Tibial artery (tissue), 4 donors: ENCODE measurements at places on chromosomes 1 and 21.
A peak's percentile ranks its signal among the peaks of the same experiment; 100 is the strongest.

DNA sequence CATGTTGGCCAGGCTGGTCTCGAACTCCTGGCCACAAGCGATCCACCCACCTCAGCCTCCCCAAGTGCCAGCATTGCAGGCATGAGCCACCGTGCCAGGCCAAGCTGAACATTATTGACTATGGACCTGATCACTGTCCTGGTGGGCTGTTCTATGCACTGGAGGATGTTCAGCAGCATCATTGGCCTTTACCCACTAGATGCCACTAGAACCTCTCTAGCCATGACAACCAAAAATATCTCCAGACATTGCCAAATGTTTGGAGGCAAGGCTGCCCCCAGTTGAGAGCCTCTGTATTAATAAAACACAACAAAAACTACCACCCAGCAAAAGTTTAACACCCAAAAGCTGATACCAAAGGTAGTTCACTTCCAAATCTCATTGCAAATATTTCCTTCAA lies 110.8 kb upstream of the SOD1 start:
- H3K36me3 ChIP-seq: no peaks in the 10 kb centered on the region
- H3K27ac ChIP-seq: no peak overlapping the region
- no peak for DNase-seq
- no peaks in the 10 kb centered on the region for H3K27me3 ChIP-seq
- no peak overlapping the region for H3K4me3 ChIP-seq
- H3K4me1 ChIP-seq: no peaks in the 10 kb centered on the region

DNA sequence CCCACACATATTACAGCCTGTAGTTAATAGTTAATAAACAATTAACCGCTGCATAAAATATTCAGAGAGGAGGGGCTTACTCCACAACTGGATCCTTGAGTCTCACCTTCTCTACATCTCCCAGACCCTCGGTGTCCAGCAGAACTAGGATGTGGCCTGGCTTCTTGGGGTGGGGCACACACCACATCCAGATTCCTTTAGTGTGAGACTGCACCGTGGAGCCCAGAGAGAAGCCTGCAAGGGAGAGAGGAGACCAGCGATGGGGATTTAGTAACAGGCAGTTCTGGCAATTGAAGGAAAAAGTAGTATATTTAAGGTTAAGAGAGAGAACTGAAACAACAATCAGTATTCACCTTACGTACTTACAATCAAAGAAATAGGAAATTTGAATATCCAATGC lies 4.9 kb downstream of the GBP1 start:
- H3K36me3 ChIP-seq: peaks cover 49% of the 10 kb centered on the region
- DNase-seq: no peak
- H3K27me3 ChIP-seq: no peaks in the 10 kb centered on the region
- H3K4me1 ChIP-seq: peaks cover 39% of the 10 kb centered on the region

GRCh38 chr1:198788561-198789064 lies 149.8 kb downstream of the PTPRC start:
- H3K4me3 ChIP-seq: no peak overlapping the region
- DNase-seq: no peak
- no peaks in the 10 kb centered on the region for H3K27me3 ChIP-seq
- no peaks in the 10 kb centered on the region for H3K4me1 ChIP-seq

DNA sequence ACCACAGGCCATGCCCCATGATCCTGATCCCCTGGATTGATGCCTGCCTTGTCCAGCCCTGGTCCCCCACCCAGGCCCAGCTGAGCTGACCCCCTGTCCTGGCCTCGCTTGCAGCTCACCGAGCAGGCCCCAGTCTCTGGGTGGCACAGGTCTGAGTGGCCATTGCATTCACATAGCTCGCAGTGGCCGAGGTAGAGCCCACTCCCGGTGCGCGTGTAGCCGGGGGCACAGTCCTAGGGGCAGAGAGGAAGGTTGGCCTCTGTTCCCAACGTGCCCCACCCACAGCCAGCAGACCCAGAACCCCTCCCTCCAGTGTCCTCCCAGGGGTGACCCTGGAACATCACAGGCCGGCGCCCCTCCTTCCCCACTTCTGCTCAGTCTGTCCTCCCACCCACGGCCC lies 51.9 kb downstream of the LDLRAD2 start:
- H3K4me3 ChIP-seq: no peak overlapping the region
- peak overlapping the region; percentile 6 for H3K27ac ChIP-seq
- no peaks in the 10 kb centered on the region for H3K27me3 ChIP-seq
- DNase-seq: no peak

DNA sequence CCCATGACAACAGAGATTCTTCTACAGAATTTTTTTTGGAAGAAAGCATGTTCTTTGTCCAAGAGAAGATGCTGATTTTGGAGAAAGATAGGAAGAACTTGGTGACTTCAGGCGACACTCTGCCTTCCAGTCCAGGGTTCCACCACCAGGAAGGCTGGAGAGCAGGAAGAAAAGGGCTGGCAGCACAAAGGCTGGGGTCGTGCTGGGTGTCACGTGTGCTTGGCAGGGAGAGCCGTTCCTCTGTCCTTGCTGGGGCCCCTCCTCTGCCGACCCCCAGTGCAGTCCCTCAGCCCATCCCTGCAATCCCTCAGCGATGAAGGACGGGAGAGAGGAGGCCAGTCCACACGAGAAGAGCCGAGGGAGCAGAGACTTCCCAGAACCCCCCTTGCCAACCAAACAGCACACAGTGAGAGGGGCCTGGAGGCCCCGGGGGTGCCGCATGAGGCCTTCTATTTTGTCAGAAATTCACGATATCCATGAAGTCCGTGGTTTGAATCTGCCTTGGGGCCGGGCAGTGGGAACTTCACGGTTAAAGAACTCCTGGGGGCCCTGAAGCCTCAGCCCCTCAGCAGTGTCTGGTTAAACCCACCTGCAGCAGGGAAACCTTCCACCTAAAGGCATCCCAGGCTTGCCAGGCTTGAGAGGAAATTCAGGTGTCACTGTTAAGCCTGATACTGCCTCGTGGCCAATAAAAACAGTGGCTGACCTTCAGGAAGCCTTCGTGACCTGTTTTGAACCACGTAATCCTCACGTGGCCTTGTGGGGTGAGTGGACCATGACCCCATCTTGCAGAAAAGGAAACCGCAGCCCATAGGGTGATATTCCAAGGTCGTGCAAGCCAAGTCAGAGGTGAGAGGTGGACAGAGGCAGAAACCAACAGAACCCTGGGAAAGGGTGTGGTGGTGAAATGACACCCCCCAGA lies 3.4 kb downstream of the KRTAP10-12 start:
- DNase-seq: no peak
- no peak overlapping the region for H3K27ac ChIP-seq
- peaks cover 91% of the 10 kb centered on the region for H3K27me3 ChIP-seq
- no peak overlapping the region for H3K4me3 ChIP-seq
- H3K36me3 ChIP-seq: no peaks in the 10 kb centered on the region

GRCh38 chr1:212467843-212468482 lies 35.2 kb downstream of the NENF start:
- H3K27me3 ChIP-seq: no peaks in the 10 kb centered on the region
- H3K4me3 ChIP-seq: no peak overlapping the region
- peaks cover 43% of the 10 kb centered on the region for H3K4me1 ChIP-seq
- H3K36me3 ChIP-seq: no peaks in the 10 kb centered on the region
- DNase-seq: no peak

DNA sequence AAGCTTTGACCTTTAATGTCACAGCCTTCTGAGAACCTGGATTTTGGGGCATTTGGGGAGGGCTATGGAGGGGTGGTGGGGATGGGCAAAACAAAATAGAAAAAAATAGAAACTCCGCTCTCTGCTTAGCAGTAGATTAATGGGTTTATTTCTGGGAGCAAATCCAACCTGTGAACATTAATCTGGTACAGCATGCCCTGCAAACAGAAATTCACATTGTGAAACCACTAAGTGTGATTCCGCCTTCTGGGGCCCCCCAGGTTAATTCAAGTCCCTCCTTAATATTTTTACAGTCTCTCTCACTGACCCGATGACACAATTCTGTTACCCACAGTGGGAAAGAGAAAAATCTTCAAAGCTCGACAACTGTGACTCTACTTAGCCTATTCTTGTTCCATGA lies 76.4 kb downstream of the TIAM1 start:
- H3K36me3 ChIP-seq: no peaks in the 10 kb centered on the region
- H3K27ac ChIP-seq: no peak overlapping the region
- H3K27me3 ChIP-seq: no peaks in the 10 kb centered on the region
- DNase-seq: no peak
- H3K4me1 ChIP-seq: no peaks in the 10 kb centered on the region
- no peak overlapping the region for H3K4me3 ChIP-seq

DNA sequence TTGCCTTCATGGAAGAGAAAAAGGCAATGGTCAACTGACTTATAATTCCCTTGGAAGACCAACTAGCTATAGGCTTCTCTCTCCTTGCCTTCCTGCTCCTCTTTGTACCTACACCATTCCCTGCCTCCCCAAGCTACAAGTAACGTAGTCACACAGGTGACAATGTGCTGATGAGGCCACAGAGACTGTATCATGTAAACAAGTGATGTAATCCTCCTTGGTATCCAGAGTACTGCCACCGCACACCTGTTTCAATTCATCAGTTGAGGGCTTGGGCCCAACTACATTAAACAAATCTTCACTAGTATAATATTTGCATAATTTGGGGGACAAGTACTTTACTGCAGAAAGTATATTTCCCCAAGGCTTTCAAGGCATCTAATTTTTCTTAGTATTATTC lies 76.4 kb upstream of the SCYL3 start:
- no peaks in the 10 kb centered on the region for H3K27me3 ChIP-seq
- H3K4me3 ChIP-seq: no peak overlapping the region
- no peak for DNase-seq

DNA sequence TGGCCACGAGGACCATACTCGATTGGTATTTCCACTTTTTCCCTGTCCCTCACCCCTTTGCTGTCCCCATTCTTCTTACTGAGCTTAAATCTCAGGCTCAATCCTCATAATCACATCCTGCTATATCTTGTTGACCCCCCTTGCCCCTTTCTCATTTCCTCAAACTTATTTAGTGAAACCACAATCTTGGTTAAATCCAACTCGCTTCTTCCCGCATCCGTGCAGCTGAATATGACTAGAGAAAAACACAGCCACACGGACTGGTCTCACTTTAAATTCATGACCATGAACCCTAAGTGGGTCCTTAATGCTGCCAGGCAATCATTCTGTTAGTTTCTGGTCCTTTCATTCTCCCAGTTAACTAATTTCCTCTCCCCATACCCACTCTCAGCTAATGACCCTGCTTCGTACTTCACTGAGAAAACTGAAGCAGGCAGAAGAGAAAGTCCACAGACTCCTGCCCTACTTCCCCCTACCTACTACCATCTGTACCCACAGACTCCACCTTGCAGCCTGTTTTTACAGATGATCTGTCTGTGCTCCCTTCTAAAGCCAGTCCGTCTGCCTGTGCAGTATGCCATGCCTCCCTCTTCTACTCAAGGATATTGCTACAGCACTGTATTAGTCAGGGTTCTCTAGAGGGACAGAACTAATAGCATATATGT lies 96.8 kb upstream of the LMO4 start:
- H3K4me3 ChIP-seq: no peak overlapping the region
- H3K27me3 ChIP-seq: no peaks in the 10 kb centered on the region
- H3K4me1 ChIP-seq: no peaks in the 10 kb centered on the region
- no peak for DNase-seq
- no peaks in the 10 kb centered on the region for H3K36me3 ChIP-seq

DNA sequence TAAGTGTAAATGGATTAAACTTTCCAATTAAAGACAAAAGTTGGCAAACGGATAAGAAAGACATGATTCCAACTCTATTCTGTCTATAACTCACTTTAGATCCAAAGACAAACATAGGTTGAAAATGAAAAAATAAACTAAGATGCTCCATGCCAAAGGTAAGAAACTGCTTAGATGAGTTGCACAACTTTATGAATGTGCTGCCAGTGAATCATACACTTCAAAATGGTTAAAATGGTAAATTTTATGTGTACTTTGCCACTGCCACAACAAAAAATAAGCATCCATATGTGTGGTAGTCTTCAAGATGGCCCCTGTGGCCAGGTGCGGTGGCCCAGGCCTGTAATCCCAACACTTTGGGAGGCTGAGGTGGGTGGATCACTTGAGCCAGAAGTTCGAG lies 45.0 kb downstream of the NSL1 start:
- no peak overlapping the region for H3K27ac ChIP-seq
- H3K4me1 ChIP-seq: no peaks in the 10 kb centered on the region
- no peak for DNase-seq

GRCh38 chr1:63988941-63989340 lies 214.5 kb upstream of the UBE2U start:
- H3K27me3 ChIP-seq: no peaks in the 10 kb centered on the region
- H3K4me3 ChIP-seq: no peak overlapping the region
- H3K36me3 ChIP-seq: no peaks in the 10 kb centered on the region

- no peak for DNase-seq
- peaks cover 41% of the 10 kb centered on the region for H3K27me3 ChIP-seq
- H3K4me1 ChIP-seq: no peaks in the 10 kb centered on the region
- H3K4me3 ChIP-seq: no peak within 1 kb of the TSS
- no peaks in the 10 kb centered on the region for H3K36me3 ChIP-seq
Observed at GRCh38 chr1:26067432-26067911, at the start of gene TRIM63. Gene TRIM63, minus strand, starts transcription at chr1:26067630. Its CDS starts 136 bp downstream, at chr1:26067494.

- DNase-seq: no peak
- H3K36me3 ChIP-seq: no peaks in the 10 kb centered on the region
- H3K4me1 ChIP-seq: no peaks in the 10 kb centered on the region
- H3K27ac ChIP-seq: no peak overlapping the region
- H3K4me3 ChIP-seq: no peak overlapping the region
- H3K27me3 ChIP-seq: peaks cover 10% of the 10 kb centered on the region
Observed at GRCh38 chr1:14424325-14425002, 174.0 kb upstream of the KAZN start.

- no peak for DNase-seq
- H3K27me3 ChIP-seq: no peaks in the 10 kb centered on the region
- H3K4me3 ChIP-seq: no peak overlapping the region
- H3K36me3 ChIP-seq: peaks cover 61% of the 10 kb centered on the region
- no peaks in the 10 kb centered on the region for H3K4me1 ChIP-seq
Observed at GRCh38 chr21:42850866-42851391, 28.4 kb downstream of the WDR4 start.
